Aorta (tissue), 5 donors: ENCODE measurements at places on chromosomes 2 and 18. TPM values are rescaled to one million over a fixed set of nuclear protein-coding genes. Genes with fewer than 3 reads are reported as not detected.

The RESP18 gene
- not detected for total RNA-seq

The REG1B gene
- 3.8 TPM for total RNA-seq

The HOXD12 gene
- total RNA-seq = not detected

The IL1RL1 gene
- 8.1 TPM for total RNA-seq

The CYP27C1 gene
- total RNA-seq = 0.42 TPM

- no peak for DNase-seq
- no peak overlapping the region for H3K27ac ChIP-seq
- no peaks in the 10 kb centered on the region for H3K4me1 ChIP-seq
- H3K4me3 ChIP-seq = no peak overlapping the region
- H3K36me3 ChIP-seq = no peaks in the 10 kb centered on the region
- H3K27me3 ChIP-seq = no peaks in the 10 kb centered on the region
These were observed 130.6 kb upstream of the DNAJC10 start for GRCh38 chr2:182585430-182585829.

GRCh38 chr2:121171625-121172119 lies 113.3 kb downstream of the TFCP2L1 start:
- no peak overlapping the region for H3K27ac ChIP-seq
- H3K4me3 ChIP-seq = no peak overlapping the region
- no peaks in the 10 kb centered on the region for H3K27me3 ChIP-seq
- no peaks in the 10 kb centered on the region for H3K4me1 ChIP-seq
- DNase-seq = no peak
- H3K36me3 ChIP-seq = no peaks in the 10 kb centered on the region

GRCh38 chr2:132975193-132976105 lies 305.4 kb upstream of the LYPD1 start:
- H3K4me1 ChIP-seq = no peaks in the 10 kb centered on the region
- H3K36me3 ChIP-seq = no peaks in the 10 kb centered on the region

DNA sequence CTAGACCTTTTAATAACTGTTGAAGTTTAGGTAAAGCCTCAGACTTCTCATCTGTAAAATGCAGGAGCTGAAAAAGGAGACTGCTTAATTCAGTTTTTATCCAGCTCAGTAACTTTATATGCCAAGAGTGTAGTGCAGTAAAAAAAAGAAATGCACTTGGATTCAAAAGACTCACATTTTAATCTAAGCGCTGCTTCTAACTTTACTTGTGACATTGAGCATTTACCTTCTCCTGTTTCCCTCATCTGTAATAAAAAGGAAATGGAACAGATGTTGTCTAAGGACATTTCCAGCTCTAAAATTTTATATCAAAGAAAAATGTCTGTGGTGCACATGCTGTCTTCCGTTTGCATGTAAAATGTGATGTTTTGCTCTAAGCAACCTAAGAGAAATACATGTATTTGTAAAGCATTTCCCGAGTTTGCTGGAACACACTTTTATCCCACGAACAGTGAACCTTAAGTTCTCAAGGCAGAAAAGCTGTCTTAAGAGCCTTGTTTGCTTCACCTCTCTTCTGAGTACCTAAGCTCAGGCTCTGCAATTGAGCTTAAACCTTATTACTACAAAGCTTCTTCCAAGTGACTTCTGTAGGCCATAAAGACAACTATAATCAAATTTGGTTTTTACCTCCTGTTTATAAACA lies 24.2 kb upstream of the TANK start:
- DNase-seq = no peak
- no peaks in the 10 kb centered on the region for H3K27me3 ChIP-seq
- no peaks in the 10 kb centered on the region for H3K36me3 ChIP-seq
- peaks cover 2% of the 10 kb centered on the region for H3K4me1 ChIP-seq
- no peak overlapping the region for H3K27ac ChIP-seq
- no peak overlapping the region for H3K4me3 ChIP-seq

DNA sequence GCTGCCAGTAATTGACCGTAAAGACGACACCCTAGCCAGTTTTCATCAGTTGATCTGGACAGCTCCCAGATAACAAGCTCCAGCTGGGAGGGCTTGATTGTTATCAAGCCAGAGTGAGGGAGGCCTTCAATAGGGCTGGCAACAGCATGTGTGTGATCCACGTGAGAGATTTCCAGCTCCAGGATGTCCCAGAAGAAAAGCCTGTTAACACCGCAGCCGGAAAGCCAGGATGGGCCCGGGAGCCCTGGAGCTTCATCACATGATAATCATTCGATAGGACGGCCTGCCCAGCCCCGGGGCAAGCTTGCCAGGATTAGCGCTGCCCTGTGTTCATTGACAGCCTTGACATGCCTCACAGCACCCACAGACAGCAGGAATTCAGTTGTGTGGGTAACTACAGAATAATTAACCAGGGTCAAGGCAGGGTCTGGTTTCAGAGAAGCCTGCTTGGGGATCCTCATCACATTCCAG lies 182.5 kb downstream of the C1D start:
- DNase-seq = no peak
- no peaks in the 10 kb centered on the region for H3K36me3 ChIP-seq
- no peak overlapping the region for H3K4me3 ChIP-seq
- peak overlapping the region; percentile 90 for H3K27ac ChIP-seq

DNA sequence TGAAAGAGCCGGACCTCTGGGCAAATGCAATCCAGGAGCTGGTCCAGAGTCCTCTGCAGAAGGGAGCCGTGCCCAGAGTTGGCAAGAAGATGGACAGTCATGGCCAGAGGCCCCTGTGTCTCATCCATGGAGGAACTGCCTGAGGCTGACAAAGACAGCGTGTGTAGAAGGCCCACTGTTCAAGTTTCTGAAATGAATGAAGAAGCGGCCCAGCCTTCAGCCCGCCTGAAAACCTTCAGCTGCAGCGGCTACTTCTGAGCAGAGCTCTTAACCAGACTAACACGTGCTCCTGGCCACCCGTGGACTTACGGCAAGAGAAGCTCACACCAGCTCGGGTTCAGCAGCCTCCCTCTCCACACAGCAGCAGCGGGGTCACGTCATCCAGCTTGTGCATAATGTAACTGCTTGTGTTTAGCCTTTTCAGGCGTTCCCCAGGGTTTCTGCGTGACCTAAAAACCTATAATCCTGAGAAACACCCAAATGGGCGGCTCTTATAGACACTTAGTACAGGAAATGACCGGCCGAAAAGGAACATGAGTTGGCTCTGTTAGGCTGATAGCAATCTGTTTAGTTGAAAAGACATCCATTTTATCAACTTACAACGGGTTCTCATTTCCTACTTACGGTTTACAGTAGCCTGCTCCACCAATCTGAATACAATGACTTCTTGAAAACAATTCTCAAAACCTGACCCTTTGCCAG lies at the start of gene FAM124B:
Gene FAM124B (minus strand): TSS at position 467 of the 702 bp plus-strand sequence. CDS start 339 bp downstream, at position 128.
- no peak within 1 kb of the TSS for H3K27ac ChIP-seq
- no peaks in the 10 kb centered on the region for H3K27me3 ChIP-seq
- no peaks in the 10 kb centered on the region for H3K36me3 ChIP-seq
- no peaks in the 10 kb centered on the region for H3K4me1 ChIP-seq
- DNase-seq = peak; percentile 79

DNA sequence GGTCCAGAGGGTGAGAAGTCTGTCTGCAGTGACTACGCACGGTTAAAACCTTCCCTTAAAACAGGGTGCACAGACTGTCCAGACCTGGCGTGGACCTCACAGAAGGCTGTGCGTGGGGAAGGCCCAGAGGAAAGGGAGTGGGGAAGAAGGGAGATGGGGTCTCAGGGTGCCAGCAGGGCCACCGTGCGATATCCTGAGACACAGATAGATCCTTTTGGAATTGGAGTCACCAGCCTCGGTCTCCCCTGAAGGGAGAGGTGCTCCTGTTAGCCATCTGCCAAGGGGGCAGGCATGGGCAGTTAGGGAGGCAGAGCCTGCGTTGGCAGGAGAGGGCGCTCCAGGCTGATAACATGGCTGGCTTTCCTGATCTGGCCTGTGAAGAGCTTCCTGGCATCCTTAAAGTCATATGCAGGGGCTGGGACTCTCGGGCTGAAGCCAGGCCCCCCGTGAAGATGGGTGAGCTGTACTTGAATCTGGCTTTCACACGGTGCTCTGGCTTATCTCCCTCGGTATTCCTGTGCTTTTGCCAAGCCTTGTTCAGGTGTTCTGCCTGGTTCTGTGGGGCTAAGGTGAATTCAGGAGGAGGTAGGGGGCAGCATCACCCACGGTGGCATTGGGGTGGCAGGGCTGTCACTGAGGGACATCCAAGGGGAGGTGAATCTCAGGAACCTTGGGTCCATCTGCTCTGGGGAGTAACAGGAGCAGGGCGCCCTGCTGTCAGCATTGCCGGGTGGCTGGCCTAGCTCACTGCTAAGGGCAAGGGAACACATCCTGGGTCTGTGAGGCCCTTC lies 107.2 kb upstream of the SMAD2 start:
- no peaks in the 10 kb centered on the region for H3K4me1 ChIP-seq
- no peak overlapping the region for H3K27ac ChIP-seq
- no peaks in the 10 kb centered on the region for H3K36me3 ChIP-seq
- no peak overlapping the region for H3K4me3 ChIP-seq
- no peak for DNase-seq

GRCh38 chr2:215969131-215969841 lies 44.1 kb downstream of the MREG start:
- DNase-seq = no peak
- H3K27me3 ChIP-seq = no peaks in the 10 kb centered on the region
- no peaks in the 10 kb centered on the region for H3K36me3 ChIP-seq
- no peaks in the 10 kb centered on the region for H3K4me1 ChIP-seq
- no peak overlapping the region for H3K27ac ChIP-seq
- no peak overlapping the region for H3K4me3 ChIP-seq

- no peaks in the 10 kb centered on the region for H3K36me3 ChIP-seq
- H3K4me3 ChIP-seq = no peak overlapping the region
- no peak for DNase-seq
- H3K27me3 ChIP-seq = no peaks in the 10 kb centered on the region
These were observed 83.8 kb downstream of the DOCK10 start for GRCh38 chr2:224958462-224958857.

DNA sequence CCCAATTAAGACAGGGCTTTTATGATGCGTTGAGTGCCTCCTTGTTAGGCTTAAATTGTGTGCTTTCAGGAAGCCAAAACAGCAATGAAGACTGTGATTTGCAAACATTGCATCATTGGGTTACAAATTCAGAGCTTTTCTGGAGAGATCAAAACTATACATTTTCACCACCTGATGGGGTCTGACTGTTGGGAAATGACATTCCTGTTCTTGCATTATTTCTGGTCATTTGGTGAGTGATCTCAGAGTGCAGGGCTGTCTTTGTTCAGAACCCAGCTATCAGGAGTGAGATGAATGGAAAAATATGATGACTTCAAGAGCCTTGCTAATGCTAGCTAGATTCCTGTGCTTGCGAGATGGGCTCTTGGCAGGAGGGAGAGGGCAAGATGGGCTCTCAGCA lies 39.1 kb downstream of the SH3RF3 start:
- H3K27ac ChIP-seq = peak overlapping the region; percentile 61
- H3K27me3 ChIP-seq = no peaks in the 10 kb centered on the region
- peaks cover 12% of the 10 kb centered on the region for H3K4me1 ChIP-seq
- DNase-seq = no peak
- H3K4me3 ChIP-seq = no peak overlapping the region
- no peaks in the 10 kb centered on the region for H3K36me3 ChIP-seq

DNA sequence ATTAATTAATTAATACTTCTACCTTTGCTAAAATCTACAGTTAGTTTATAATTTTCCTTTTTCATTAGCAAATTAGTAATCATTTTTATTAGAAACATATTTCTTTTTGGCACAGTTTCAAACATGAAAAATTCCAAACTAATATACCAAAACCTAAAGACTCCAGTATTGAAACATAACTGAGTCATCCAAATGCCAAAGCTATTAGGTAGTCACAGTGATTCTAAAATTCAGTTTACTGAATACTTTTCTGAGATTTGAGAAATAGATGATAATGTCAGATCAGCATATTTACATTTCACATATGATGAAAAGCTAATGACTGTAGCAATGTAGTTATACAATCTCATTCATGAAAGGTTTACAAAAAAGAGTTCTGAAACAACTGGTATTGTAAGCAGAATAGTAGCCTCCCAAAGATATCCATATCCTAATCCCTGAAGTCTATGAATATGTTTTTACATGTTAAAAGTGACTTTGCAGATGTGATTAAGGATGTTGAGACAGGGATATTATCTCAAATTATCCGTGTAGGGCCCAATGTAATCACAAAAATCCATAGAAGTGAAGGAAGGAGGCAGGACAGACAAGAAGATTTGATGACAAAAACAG lies 680.2 kb upstream of the CHAC2 start:
- no peak overlapping the region for H3K27ac ChIP-seq
- no peak overlapping the region for H3K4me3 ChIP-seq
- H3K4me1 ChIP-seq = no peaks in the 10 kb centered on the region
- H3K36me3 ChIP-seq = no peaks in the 10 kb centered on the region

DNA sequence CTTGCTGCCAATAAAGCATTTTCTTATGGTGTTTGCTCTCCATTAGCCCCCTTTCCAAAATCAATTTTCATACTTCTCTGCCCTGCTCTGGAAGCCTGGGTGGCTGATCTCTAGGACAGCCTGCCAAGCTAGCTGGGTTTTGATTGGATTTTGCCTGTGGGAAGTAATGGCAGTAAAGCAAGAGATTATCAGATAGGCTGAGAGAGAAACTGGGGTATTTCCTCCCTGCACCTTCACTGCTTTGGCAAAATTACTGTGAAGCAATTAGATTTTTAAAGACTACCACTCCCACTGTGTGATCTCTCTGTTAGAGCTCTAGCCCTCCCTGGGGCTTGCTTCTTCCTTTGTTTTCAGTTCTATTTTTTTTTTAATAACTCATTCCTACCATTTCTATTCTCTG lies 223.8 kb downstream of the DLGAP1 start:
- no peak overlapping the region for H3K27ac ChIP-seq
- H3K27me3 ChIP-seq = no peaks in the 10 kb centered on the region
- no peak overlapping the region for H3K4me3 ChIP-seq
- DNase-seq = no peak
- no peaks in the 10 kb centered on the region for H3K36me3 ChIP-seq
